ENCODE measurements at places on chromosomes 5 and 9.
A peak's percentile ranks its signal among the peaks of the same experiment; 100 is the strongest.

- DNase-seq = no peak
Observed at GRCh38 chr5:87302061-87302460, 34.4 kb downstream of the RASA1 start.

DNA sequence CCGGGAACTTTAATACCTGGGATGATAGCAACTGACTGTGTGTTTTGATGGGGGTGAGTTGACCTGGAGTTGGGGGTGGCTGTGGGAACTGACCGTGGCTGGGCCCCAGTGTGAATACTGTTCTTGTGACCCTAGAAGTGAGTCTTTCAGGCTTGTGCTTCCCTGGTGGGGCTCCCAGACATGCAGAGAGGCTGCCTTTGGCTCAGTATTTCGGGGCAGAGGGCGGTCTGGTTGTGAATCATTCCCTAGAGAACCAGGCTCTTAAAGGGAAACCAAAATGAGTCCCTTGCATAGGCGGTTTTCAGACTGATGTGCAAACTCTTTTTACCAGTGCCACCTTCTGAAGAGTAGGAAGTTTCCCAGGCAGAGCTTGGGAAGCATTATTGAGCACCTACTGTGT lies 132.1 kb downstream of the MACROH2A1 start:
- no peak for DNase-seq

DNA sequence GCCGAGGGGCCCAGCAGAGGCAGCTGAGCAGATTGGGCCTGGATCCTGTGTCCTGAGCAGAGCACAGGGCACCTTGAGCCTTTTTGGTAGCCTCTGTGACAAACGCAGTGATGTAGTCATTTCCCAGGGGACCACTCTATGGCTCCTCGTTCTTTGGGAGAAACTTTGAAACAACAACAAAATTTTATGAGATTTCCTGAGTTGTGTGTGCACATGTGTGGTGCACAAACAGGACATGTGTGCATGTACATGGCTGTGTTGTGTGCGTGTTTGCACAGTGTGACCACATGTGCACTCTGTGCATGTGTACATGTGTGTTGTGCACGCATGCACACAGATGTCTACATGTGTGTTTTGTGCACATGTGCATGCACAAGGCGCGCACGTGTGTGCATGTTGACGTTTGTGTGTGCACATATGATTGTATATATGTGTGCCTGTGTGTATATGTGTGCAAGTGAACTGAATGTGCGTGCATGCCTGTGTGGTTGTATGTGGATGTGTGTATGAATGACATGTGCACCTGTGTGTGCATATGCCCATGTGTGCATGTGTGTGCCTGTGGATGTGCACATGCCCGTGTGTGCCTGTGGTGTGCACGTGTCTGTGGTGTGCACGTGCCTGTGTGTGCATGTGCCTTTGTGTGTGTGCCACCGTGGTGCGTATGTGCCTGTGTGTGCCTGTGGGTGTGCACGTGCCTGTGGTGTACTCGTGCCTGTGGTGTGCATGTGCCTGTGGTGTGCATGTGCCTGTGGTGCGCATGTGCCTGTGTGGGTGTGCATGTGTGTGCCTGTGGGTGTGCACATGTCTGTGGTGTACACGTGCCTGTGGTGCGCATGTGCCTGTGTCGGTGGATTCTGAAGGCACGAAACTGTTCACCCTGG lies 221.6 kb downstream of the CACNA1B start:
- DNase-seq = no peak

DNA sequence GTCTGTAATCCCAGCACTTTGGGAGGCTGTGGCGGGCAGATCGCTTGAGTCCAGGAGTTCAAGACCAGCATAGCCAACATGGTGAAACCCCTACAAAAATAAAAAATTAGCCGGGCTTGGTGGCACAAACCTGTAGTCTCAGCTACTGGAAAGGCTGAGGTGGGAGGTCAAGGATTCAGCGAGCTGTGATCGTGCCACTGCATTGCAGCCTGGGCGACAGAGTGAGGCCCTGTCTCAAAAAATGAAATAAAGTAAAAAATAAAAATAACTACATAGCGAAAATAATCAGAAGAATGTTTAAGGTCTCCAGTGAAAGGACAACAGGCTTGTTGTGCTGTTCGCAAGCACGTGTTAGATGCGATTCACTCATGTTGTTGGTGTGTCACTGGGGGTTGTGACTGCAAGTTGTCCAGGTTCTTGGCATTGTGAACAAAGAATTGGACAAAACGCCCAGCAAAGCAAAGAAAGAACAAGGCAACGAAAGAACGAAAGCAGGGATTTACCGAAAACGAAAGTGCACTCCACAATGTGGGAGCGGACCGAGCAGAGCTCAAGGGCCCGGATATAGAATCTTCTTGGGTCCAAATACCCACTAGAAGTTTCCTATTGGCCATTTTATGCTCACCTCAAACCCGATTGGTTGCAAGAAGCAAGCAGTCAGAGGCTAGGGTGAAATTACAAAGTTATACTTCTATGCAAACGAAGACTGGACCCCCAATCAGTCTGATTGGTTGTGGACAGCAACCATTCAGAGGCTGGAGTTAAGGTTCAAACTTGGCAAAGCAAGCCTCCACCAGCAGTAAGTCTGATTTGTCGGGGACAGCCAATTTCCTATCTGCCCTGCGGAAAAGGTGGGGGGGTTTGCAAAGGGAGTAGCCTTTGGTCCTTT lies 844 bp upstream of the MCCC2 start:
- no peak for DNase-seq

DNA sequence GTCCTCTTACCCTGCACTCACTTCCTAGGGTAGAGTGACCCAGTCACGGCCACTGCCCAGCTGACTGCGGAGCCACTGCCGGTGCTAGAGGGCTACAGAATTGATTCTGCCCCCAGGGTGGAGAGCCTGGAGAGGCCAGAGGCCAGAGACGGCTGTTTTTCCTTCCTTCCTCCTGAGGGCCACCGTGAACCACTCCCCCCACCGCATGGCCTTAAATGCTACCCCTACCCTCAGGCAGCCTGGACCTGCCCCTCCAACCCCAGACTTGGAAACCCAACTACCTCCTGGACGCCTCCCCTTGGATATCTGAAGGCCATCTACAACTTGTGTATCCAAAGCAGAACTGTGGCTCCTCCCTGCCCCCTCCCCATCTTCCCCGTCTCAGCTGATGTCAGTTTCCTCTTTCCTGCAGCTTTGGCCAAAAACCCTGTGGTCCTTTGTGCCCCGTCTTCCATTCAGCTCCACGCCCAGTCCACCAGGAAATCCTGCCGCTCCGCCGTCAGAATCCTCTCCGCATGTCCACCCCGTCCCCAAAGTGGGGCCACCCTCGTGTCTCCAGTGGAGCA lies 16.3 kb downstream of the SH2D3C start:
- no peak for DNase-seq

DNA sequence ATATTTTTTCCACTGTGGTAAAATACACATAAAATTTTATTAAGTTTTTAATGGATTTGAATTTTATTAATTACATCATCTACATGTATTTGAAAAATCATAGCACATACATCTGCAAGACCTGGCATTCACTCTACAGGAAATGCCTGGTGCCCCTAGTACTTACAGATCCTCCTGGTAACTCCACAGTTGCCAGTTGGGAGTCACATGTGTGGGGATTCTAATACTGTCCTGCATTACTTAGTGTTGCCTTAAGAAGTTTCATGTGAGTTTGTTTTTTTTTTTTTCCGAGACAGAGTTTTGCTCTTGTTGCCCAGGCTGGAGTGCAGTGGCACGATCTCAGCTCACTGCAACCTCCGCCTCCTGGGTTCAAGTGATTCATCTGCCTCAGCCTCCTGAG lies 18.1 kb downstream of the KDM3B start:
- DNase-seq = no peak

GRCh38 chr9:127835991-127836516 lies 18.4 kb downstream of the ENG start:
- DNase-seq = no peak

- no peak for DNase-seq
Observed at GRCh38 chr9:72509635-72510034, 11.8 kb upstream of the TMC1 start.

DNA sequence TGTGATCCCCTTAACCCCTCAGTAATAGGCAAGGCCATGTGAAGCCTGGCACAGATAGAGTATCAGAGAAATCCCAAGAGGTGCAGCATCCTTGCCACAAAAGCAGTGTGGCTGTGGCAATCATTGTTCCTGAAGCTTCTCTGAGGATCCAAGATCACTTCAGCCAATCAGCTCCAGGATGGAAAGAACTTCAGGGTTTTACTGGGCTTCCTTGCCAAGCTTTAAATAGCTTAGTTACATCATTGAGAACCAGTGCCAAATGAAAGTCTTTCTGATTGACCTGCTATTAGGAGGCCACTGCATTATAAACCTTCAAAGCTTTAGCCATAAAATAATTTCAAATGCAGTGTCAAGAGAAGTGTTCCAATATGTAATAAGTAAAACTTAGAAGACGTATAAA lies 430.6 kb downstream of the PIK3R1 start:
- no peak for DNase-seq

DNA sequence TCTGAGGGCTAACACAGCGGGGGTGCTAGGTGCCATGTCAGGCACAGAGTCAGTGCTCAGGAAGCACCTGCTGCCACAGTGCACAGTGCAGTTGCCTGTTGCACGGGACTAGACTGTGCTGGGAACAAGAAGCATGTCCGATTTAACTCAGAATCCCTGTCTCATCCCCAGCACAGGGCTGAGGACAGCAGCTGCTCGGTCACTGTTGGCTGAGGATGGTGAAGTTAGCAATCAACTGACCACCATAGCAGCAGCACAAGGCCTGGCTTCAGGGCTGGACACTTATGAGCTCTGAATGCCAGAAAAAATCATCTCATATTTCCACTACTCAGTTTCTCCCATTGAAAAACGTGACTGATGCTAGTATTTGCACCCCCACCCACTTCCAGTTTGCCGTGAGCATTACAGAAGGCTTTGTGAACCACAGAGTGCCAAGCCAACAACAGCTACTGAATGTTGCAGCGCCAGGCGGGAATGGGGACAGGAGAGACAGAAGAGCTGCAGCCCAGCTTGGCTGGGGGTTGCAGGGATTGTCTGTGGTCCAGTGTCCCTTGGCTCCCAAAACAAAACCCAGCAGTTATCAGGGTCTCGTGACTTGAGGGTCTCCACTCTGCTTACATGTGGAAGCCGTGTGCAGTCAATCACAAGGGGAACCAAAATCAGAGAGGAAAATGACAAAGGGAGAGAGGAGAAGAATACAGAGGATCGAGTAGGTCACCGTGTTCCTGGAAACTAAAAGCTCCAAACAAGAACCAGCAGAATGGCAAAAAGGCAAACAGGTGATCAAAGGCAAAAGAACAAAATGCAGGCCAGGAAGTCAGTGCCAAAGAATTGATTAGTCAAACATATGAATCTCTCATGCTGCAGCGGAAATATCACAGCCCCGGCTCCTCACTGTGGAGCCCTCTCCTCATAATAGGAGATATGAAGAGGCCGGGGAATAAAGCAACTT lies 155.6 kb downstream of the CRB2 start:
- DNase-seq = no peak

GRCh38 chr5:163649514-163649913 lies 144.1 kb downstream of the MAT2B start:
- DNase-seq = no peak

DNA sequence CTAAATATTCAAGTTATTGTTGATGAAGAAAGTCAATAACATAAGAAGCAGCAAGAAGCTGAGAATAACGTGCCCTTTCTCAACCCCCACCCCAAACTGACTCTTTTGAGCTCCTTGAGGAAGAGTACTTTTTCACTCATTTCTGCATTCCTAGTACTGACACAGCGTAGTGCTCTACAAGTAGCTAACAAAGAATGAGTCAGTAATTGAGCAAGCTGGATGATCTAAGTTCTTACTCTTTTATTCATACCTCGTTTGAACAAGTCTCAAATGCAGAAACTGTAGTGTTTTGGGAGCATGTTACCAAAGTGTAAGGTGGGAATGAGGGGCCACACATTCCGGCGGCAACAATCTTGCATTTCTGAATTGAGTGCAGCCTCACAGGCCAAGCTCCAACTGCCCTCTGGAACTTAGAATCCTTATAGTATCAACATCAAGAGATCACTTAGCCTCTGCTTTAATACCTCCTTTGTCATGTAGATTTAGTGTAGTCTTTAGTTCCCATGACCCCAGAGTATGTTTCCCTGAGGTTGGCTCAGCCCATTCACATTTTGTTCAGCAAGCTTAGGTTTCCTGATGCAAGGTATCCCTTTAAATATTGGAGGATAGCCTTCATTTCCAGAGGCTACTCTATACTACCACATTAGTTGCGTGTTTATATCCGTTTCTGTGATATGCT lies 152.0 kb downstream of the PRR16 start:
- DNase-seq = peak; percentile 70

GRCh38 chr5:134491841-134492442 lies 33.5 kb upstream of the JADE2 start:
- DNase-seq = no peak

DNA sequence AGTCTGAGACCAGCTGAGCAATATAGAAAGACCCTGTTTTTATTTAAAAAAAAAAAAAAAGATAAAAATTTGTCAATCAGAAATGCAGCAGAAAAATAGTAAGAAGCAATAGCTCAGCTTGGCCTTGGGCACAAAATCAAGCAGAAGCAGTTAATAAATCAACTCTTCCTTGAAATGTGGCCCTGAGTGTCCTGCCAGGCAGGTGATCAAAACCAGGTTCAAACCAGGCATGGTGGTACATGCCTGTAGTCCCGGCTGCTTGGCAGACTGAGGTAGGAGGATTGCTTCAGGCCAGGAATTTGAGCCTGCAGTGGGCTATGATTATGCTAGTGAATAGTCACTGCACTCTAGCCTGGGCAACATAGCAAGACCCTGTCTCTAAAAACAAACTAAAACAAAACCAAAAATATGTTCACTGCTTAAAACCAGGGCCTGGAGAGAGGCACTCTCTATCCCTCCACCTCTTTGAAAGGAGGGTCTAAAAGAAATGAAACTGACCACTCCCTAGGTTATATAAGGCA lies 27.9 kb upstream of the KLF9 start:
- no peak for DNase-seq

- no peak for DNase-seq
Observed at GRCh38 chr5:112718344-112718743, 19.3 kb upstream of the APC start.

GRCh38 chr5:80854583-80854982 lies 105.6 kb upstream of the RASGRF2 start:
- DNase-seq = no peak

DNA sequence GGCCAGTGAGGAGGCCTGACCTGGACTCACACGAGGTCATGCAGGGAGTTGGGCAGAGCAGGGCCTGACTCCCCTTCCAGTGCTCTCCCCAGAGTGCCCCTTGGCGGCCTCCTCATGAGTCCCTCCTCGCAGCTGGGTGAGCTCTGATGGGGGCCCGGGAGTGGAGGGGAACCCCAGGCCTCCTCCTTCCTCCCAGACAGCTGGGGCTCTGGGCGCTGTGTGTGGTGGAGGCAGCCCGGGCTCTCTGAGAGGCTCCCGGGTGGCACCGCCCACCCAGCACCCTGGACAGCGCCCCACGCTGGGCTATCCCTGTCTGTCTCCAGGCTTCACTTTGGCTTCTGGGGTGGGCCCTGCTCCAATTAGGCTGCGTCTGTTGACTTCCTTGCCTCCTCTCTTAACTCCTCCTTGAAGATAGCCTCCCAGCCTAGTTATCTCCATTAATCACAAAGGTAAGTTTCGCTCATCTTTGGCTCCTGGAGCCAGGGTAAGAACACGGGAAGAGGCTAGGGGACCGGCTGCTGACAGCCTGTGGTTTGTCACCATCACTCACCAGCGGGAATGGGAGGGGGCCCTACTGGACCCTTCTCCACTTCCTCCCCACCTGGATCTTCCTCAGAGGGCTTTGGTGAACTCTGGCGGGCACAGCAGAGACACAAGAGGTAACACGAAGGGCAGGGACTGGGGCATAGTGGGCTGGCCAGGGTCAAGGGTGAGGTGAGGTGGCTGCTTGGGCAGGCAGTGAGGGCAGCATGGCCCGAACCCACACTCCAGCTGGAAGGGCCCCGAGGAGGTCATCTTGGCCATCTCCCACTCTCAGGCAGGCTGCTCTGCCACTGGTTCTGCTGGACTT lies 13.1 kb downstream of the PSD2 start:
- peak; percentile 7 for DNase-seq

- no peak for DNase-seq
Observed at GRCh38 chr9:101462558-101462957, 27.0 kb upstream of the ALDOB start.
